ENCODE measurements at places on chromosomes 4 and X.

- no peak for DNase-seq
These were observed 9.3 kb downstream of the MXD4 start for GRCh38 chr4:2252530-2253091.

DNA sequence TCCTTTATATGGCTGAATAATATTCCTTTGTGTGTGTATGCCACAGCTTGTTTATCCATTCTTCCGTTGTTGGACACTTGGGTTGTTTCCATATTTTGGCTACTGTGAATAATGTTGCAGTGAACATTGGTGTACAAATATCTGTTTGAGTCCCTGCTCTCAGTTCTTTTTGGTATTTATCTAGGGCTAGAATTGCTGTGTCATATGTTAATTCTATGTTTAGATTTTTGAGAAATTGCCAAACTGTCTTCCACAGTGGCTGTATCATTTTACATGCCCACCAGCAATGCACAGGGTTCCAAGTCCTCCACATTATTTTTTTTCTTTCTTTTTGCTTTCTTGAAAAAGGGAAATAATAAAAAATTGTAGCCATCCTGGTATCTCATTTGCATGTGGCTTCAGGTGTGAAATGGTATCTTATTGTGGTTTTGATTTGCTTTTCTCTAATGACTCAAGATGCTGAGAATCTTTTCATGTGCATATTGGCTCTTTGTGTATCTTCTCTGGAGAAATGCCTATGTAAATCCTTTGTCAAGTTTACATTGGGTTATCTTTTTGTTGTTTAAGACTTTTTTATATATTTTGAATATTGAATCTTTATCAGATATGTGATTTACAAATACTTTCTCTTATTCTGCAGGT is 129.7 kb downstream of the RAPGEF2 start:
- DNase-seq, result no peak

DNA sequence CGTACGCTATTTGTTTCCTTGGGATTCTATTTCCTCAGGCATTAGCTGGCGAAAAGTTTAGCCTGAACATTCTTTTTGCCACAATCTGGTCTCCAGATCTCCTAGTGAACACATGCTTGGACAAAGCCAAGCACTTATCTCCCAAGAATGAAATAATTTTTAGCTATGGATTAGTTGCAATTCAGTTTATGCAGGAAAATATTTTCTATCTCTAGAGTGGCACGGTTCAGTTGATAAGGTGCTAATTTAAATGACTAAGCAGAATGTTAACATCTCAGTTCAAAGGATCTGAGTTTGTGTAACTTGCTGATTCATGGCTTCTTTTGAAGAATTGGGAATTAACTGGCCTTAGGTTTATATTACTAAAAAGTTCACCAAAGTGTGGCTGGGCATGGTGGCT is 58.1 kb upstream of the JADE1 start:
- no peak for DNase-seq

GRCh38 chr4:173517781-173518424 is 12.1 kb downstream of the HAND2 start:
- peak; percentile 69 for DNase-seq

DNA sequence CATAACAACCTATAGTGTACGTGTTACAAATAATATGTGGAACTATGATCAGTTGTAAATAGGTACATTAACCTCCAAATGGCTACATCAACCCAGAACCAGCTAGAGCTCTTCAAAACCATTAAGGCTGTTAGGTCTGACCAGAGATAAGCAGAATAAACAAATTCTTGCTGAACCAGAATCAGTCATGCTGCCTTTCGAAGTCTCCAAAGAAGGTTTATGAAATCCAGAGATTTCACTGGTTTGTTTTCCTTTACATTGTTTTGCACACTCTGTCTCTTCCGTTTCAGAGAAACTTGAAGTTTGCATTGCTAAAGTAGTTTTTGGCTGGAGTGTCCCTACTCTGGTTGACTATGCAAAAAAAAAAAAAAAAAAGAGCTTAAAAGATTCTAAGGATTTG is 177.3 kb upstream of the SLIT2 start:
- DNase-seq, result no peak

DNA sequence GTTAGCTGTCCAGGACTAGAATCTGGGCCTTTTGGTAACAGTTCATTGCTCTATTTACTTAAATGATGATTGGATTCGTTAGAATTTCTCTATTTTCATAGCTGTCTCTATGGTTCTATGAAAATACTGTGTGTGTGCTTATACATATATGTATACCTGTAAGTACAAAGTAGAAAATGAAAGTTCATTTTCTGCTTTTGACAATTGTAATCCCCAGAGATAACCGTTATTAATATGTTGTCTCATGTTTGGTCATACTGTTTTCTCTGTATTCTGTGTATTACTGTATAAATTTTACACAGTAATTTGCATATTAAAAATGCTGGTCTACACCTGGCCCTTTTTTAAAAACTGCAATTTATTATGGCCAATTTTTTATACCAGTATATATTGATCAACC is 55.4 kb downstream of the CLCN3 start:
- DNase-seq, result no peak

GRCh38 chr4:143558823-143559756 is 45.6 kb downstream of the SMARCA5 start:
- DNase-seq, result peak; percentile 73

DNA sequence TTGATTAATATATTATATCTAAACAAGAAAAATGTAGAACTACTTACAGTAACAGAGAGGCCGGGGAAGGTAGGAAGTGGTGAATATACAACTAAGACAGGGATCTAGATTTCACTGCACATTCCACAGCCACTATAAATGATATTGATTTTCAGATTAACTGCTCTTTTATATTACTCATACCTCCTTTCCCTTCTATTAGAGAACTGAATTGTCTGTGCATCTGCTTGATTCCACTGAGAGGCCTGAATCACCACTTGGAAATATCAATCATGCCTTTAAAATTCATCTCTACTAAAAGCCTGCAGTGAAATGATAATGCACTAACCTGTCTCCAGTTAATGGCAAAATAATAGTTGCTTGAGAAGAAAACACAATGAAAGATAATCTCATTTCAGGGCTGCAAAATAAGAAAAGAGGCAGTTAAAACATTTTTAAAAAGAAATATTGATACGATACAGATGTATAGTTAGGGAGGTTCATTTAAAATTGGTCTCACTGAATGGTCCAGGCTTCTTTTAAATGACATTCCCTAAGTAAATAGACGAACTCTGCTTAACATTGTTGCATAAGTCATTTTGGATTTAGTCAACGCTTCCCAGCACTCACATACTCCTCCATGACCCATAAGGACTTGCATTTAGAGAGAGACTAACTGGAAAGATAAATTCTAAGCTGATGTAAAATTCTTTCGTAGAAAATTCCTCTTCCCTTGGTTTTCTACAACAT is 3.8 kb downstream of the ANTXR2 start:
- no peak for DNase-seq

- DNase-seq, result no peak
These were observed 22.0 kb downstream of the GUCY1B1 start for GRCh38 chr4:155780775-155781174.

GRCh38 chr4:91621446-91621845 is 682.3 kb upstream of the GRID2 start:
- DNase-seq, result no peak

DNA sequence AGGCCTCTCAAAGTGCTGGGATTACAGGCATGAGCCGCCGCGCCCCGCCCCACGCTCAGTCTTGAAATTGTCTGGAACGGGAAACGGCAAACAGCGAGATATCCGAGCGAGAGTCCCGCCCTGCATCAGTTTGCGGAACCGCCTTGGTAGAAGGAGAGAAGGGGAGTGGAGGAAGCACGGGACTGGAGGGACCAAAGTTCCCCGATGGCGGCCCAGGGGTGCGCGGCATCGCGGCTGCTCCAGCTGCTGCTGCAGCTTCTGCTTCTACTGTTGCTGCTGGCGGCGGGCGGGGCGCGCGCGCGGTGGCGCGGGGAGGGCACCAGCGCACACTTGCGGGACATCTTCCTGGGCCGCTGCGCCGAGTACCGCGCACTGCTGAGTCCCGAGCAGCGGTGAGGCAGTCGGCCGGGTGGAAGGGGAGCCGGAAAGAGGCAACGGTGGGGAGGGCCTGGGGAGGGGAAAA is at the start of gene BST1:
BST1 (plus strand) TSS at position 125 of the 463 bp plus-strand sequence; CDS start at position 205, 80 bp downstream.
- peak; percentile 43 for DNase-seq

DNA sequence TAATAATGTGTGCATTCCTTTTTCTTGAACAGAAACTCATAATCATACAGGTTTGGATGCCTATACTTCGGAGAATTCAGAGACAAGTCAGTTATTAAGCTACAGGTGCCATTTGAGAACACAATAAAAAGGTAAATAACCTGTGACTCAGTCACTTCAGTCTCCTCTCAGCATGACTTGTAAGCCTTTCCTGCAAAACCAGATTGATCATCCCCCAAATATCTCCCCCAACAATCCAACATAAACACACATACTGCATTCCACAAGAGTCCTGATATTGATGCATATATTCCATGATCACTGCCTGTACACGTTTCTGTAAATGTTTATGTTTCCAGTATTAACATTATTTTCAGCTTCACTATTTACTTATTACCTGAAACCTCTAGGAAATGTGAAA is 110.8 kb downstream of the PWWP3B start:
- DNase-seq, result no peak

DNA sequence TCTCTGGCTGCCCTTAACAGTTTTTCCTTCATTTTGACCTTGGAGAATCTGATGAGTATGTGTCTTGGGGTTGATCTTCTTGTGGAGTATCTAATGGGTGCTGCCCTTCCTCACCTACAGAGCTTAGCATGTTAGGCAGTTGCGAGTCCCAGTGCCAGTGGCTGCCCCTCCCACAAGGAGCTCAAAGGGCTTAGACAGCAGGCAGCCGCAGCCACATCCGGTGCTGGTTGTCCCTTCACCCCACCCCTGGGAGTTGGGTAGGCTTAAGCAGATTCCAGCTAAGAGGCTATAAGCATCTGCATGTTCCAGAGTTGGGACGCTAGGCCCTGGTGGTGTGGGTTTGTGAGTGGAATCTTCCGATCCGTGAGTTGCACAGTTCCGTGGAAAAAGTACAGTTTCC is 322.1 kb upstream of the ARX start:
- no peak for DNase-seq

DNA sequence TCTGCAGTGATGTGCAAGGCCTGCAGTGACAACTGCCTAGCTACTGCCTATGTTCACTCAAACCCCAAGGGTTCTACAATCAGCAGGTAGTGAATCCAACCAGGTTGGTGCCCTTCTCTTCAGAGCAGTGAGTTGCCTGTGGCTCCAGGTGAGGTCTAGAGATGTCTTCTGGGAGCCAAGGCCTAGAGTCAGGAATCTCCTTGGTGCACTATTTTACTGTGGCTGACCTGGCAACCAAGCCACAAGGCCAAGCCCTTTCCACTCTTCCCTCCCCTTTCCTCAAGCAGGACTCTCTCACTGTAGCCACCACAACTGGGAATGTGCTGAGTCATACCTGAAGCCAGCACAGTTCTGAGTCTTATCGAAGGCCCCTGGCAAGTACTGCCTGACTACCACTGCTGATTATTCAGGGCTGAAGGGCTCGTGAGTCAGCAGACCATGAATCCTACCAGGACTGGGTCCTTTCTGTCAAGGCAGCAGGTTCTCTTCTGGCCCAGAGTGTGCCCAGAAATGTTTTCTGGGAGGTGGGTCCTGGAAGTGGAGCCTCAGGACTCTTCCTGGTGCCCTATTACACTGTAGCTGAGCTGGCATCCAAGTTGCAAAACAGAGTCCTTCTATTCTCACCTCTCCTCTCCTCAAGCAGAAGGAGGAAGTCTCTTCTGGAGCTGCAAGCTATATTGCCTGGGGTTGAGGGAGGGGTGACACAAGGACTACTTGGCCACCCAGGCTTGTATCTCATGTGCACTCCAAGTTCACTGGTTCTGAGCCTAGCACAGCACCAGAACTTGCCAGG is 111.6 kb downstream of the BTC start:
- DNase-seq, result peak; percentile 6

GRCh38 chrX:10007621-10008020 is 40.5 kb downstream of the CLDN34 start:
- DNase-seq, result no peak

DNA sequence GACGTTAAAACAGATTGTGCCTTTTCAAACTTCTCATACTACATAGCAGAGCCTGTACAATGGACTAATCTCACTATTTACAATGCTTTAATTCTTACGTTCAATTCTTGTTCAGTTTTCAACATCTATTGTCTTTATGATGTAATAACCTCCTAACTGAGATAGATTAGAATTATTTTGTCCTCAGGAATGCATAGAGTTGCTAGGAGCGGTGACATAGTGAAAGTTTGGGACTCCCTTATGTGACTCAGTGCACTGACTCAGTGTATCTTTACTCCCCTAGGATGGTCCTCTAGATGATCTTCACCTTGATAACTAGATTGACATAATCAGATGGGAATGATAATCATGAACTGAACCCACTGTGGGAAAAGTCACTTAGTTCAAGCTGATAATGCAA is 151.5 kb downstream of the VEGFC start:
- no peak for DNase-seq

DNA sequence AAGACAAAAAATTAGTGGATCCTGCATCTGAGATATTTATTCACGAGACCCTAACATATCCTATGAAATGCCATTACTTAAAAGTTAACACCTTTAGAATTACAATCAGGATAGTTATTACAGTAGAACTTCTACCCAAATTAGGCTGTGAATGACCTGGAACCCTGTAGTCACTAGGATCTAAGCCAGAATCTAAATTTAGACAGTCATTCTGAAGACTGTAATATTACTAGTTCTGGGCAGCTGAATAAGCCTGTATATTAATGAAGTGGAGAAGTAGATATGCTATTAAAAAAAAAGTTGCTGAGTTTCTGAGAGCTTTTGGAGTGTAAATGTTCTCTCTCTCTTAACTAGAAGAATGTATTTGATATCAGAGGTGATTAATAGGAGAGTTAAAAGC is 67.0 kb downstream of the FAM13A start:
- no peak for DNase-seq

DNA sequence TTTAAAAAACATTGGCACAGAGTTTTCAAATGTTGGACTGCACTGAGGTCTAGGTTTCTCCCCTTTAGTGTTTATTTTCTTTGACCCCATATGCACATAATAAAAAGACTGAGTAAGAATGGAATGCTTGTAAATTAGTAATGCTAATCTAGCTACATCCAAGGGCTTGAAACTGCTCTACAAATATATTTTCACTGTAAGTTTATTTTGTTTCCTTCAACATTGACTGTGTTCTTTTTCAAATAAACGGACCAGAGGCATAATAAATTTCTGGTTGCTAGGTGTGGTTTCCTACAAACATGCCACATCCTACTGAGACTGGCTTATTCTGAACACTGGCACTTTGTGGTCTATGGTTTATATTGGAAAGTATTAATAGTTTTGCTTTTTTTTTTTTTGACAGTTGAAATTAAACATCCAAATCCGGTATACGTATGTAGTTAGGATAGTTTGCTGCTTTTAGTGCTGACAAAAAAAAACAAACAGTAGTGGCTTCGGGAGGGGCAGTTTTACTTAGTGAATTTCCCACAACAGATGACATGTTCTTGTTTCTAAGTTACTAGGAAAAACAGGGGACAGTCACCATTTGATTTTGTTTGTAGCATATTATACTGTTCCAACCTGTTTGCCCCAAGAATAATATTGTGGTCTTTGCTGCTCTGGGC is 13.2 kb downstream of the CA5B start:
- DNase-seq, result no peak

All from BE2C (cell line).